ENCODE measurements at places on chromosomes 1 and 21. TPM values are rescaled to one million over a fixed set of nuclear protein-coding genes. Genes with fewer than 3 reads are reported as not detected.

The INSRR gene
- not detected for total RNA-seq

The CCDC190 gene
- total RNA-seq, result not detected

DNA sequence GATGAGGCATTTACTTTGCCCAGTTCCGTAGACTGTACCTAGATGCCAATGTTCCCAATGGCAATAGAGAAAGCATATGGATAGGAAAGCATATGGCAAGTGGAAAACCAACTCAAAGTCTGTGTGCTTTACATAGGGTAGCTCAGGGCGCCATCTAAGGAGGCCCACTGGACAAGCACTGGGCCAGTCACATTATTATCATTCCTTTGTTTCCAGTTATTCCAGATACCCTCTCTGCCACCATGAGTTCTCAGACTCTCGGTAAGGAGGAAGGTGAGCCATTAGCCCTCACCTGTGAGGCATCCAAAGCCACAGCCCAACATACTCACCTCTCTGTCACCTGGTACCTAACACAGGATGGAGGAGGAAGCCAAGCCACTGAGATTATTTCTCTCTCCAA lies 9.8 kb downstream of the CD101 start:
- no peak overlapping the region for H3K4me3 ChIP-seq
- H3K27ac ChIP-seq, result no peak overlapping the region
- no peaks in the 10 kb centered on the region for H3K27me3 ChIP-seq
- H3K4me1 ChIP-seq, result peaks cover 49% of the 10 kb centered on the region
- no peak for DNase-seq

DNA sequence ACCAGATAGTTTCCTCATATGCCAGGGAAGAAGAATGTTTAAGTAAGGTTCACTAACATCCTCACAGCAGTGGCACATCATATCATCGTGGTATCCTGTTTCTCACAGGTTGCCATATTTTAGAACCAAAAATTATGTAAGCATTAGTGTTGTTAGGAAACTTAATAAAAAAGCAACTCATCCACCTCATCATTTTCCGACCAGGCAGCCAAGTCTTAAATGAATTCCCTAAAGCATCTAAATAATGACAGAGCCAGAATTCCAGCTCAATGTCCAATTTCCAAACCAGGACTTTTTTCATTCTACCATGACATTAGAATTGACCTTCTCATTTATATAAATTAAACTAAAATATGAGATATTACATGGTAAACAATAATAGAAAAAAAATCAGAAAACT lies 272.7 kb downstream of the NTNG1 start:
- DNase-seq, result no peak
- no peaks in the 10 kb centered on the region for H3K36me3 ChIP-seq
- no peaks in the 10 kb centered on the region for H3K4me1 ChIP-seq
- no peak overlapping the region for H3K27ac ChIP-seq

- peaks cover 14% of the 10 kb centered on the region for H3K36me3 ChIP-seq
- no peaks in the 10 kb centered on the region for H3K27me3 ChIP-seq
- no peak overlapping the region for H3K4me3 ChIP-seq
- peaks cover 26% of the 10 kb centered on the region for H3K4me1 ChIP-seq
- no peak for DNase-seq
These were observed 157.0 kb downstream of the RERE start for GRCh38 chr1:8660411-8660828.

DNA sequence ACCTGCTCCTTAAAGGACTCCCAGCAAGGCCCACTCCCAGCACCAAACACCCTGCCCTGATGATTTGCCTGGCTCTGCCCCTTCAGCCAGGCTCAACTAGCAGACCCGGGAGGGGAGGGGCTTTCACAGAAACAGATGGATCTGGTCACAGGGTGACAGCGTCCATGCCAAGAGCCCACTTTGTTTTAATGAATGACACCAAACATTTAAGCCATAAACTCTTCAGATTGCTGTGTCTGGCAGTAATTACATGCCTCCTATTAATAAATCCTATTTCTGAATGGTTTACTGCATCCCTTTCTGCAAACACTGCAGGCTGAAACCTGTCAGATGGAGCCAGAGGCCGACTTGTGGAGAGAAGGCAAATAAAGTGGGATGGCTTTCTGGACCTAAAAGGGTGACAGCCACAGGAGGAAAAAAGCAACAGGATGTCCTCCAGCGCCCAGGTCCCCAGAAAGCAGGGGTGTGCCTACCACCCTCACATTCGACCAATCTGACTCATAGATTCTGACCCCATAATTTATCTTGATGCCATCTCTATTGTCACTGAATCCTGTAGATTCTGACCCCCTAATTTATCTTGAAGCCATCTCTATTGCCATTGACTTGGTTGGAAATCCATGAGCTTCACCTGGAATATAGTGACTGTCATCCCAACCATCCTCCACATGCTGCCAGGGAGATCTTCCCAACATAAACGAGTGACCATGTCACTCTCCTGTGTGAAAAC lies 200.9 kb downstream of the PLPP3 start:
- H3K27ac ChIP-seq, result no peak overlapping the region
- DNase-seq, result no peak
- peaks cover 3% of the 10 kb centered on the region for H3K27me3 ChIP-seq
- H3K4me1 ChIP-seq, result no peaks in the 10 kb centered on the region
- H3K36me3 ChIP-seq, result no peaks in the 10 kb centered on the region

The MYOC gene
- total RNA-seq, result not detected

- DNase-seq, result no peak
- H3K4me3 ChIP-seq, result no peak overlapping the region
- H3K36me3 ChIP-seq, result no peaks in the 10 kb centered on the region
- peaks cover under 1% of the 10 kb centered on the region for H3K4me1 ChIP-seq
These were observed 7.0 kb upstream of the GREM2 start for GRCh38 chr1:240618946-240619345.

DNA sequence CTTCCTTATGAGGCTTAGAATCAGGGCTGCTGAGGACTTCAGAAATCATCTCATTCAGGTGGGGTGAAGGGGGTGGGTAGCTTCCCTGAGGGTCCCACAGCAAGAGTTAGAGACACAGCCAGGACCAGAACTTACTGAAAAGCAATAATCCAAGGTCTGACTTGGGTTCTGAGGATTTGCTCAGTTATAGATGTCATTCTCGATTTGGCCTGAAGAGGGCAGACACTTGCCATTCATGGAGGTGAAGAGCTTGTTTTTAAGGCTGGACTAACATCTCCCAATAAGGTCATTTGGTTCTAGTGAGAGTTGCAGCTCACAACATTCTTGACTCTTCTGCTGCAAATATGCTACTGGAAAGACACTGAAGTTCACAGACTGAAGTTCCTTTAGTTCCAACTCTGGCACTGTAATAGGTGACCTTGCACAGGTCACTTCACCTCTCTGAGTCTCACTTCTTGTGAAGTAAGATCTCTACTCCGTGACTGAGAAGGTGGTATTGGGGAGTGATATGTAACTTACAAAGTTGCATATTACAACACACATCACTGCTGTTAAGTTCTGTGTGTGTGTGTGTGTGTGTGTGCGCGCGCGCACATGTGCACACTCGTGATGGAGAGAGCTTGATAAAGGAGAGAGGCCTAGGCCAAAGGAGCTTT lies 69.8 kb upstream of the DIRAS3 start:
- no peak for DNase-seq
- H3K4me3 ChIP-seq, result no peak overlapping the region
- no peaks in the 10 kb centered on the region for H3K4me1 ChIP-seq
- no peak overlapping the region for H3K27ac ChIP-seq
- no peaks in the 10 kb centered on the region for H3K36me3 ChIP-seq

GRCh38 chr1:31535561-31535960 lies 40.8 kb upstream of the TINAGL1 start:
- no peak for DNase-seq
- peak overlapping the region; percentile 72 for H3K4me3 ChIP-seq
- H3K36me3 ChIP-seq, result no peaks in the 10 kb centered on the region
- peaks cover 17% of the 10 kb centered on the region for H3K4me1 ChIP-seq
- H3K27ac ChIP-seq, result no peak overlapping the region
- peaks cover 10% of the 10 kb centered on the region for H3K27me3 ChIP-seq

- no peak for DNase-seq
- H3K27ac ChIP-seq, result no peak overlapping the region
- no peak overlapping the region for H3K4me3 ChIP-seq
- no peaks in the 10 kb centered on the region for H3K36me3 ChIP-seq
- H3K4me1 ChIP-seq, result no peaks in the 10 kb centered on the region
These were observed 9.0 kb upstream of the DMRTB1 start for GRCh38 chr1:53450225-53450624.

The ANKRD34A gene
- total RNA-seq, result 1.6 TPM

The APCS gene
- not detected for total RNA-seq

GRCh38 chr21:27339902-27340301 lies 373.0 kb upstream of the ADAMTS5 start:
- H3K4me3 ChIP-seq, result no peak overlapping the region
- no peak for DNase-seq
- no peaks in the 10 kb centered on the region for H3K27me3 ChIP-seq

DNA sequence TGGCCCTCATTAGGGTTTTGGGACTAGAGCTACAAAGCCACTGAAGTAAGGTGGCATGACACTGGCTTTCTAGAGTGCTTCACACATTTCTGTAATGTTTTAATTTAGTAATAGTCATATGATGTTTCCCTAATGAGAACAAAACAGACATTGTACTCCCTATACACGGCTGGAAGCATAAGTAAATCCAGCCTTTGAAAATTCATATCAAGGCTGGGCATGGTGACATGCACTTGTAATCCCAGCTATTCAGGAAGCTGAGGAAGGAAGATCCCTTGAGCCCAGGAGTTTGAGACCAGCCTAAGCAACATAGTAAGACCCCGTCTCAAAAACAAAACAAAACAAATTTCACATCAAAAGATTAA lies 7.4 kb downstream of the USP48 start:
- H3K27ac ChIP-seq, result peak overlapping the region; percentile 27
- H3K27me3 ChIP-seq, result no peaks in the 10 kb centered on the region
- no peaks in the 10 kb centered on the region for H3K36me3 ChIP-seq
- H3K4me3 ChIP-seq, result no peak overlapping the region
- no peak for DNase-seq

DNA sequence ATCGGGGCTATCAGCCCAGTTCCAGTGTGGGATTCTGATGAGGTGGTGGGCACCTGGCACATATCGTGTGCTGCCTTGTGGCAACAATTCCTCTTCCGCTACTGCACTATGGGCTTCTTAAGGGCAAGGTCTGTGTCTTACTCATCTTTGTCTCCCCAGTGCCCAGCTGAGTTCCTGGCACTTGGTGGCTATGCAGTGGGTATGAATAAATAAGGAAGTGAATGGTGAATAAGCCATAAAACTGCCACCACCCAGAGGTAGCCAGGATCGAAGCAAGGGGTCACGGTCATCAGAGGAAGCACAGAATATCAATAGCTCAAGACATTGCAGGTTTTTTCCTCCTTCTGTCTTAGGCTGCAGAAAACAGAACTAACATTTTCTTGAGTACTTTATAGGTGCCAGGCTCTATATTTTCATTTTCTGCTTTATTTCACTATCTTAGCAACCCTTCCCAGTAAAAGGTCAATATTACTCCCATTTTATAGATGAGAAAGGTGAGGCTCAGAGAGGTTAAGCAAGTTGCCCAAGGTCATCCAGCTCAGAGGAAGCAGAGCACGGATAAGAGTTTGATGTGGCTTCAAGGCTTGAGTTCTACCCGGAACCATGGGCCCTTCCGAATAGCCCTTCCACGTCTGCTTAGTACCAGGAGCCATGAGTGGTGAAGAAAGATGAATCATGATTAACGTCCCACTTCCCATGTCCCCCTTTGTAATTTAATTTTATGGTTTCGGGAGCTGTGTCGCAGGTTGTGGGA lies 10.2 kb downstream of the C1orf94 start:
- no peaks in the 10 kb centered on the region for H3K36me3 ChIP-seq
- no peak overlapping the region for H3K4me3 ChIP-seq
- no peak overlapping the region for H3K27ac ChIP-seq

GRCh38 chr1:59081795-59082194 lies 215.1 kb upstream of the FGGY start:
- peaks cover 10% of the 10 kb centered on the region for H3K4me1 ChIP-seq
- no peak overlapping the region for H3K27ac ChIP-seq
- H3K4me3 ChIP-seq, result no peak overlapping the region
- DNase-seq, result no peak
- H3K27me3 ChIP-seq, result no peaks in the 10 kb centered on the region
